ENCODE measurements at places on chromosomes 3 and 15.

DNA sequence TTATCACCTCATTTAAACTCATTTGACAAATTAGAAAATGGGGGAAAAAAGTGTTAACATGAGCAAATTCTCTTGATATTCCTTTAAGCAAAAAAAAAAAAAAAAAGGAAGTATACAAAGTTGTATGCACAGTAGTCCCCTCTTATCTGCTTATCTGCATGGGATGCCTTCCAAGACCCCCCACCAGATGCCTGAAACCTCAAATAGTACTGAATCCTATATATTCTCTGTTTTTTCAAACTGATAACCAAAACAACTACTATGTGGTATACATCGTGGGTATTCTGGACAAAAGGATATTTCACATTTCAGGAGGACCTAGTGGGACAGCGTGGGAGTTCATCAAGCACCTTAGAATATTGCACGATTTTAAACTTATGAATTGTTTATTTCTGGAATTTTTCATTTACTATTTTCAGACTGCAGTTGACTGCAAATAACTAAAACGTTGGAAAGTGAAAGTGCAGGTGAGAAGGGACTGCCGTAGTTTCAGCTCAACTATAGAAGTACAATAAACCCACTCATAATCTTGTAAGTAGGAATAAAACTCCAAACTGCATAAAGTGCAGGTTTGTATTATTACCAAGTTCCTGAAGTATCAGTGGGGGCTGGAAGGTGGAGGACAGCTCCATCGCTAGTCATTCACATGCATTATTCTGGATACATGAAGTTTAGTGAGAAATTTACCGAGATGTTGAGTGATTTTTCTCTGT is 43.6 kb upstream of the PLCL2 start:
- no peak for DNase-seq

- DNase-seq, result no peak
Observed at GRCh38 chr15:95075792-95076677, 844.7 kb downstream of the MCTP2 start.

DNA sequence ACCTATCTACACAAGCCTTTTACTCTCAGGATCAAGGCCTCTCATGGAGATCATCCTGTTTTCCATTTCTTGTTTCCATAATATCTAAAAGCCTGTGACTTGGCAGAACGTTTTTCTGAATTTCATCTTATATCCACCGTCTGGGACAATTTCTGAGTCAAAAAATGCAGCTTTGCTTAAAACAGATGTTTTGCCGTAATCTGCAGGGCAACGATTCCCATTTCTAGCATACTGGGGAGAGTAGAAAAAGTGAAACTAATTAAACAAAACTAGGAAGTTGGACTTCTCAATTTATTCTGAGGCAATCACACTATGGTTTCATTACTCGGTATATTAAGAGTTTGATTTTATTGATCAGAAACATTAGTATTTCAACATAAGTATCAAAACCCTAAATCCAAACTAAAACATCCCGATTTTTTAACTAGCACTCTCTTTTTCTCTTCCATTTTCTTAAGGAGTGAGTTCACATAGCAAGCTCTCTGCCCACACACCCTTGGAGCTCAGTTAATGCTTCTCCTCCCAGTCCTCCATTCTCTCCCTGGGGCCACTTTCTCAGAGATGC is 33.6 kb downstream of the SPATA12 start:
- DNase-seq, result no peak

DNA sequence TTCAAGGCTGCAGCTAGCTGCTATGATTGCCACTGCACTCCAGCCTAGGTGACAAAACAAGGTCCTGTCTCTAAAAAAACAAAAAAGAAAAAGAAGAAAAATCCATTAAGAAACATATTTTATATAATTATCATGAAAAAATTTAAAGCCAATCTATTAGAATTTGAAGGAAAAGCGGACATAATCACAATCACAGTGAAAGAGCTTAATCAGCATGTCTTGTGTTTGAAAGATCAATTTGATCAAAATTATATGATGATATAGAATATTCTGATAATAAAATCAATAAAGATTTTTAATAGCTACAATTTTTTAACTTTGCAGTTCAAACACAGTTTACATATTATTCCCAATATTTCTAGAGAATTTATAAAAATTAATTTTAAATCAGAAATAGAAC is 210.1 kb downstream of the MEX3B start:
- DNase-seq, result no peak

DNA sequence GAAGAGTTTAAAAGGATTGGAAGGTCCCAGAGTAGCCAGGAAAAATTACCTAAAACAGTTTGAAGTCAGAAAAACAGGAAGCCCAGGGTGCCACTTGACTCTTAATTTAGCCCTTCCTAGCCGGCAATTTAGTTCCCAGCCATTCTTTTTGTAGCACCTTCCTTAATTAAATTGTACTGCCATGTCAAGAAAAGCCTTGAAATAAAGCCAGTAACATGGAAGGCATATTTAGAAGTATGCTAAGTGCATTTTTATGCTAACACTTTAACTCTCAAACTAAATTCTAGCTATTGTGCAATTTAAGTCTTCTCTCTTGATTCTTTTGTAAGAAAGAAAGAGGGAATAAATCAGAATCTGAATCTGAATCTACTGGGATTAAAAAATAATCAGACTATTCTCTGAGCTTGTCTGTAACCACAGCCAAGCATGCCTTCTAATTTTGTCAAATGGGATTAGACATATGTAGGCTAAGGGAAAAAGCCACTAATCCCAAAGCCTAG is 43.2 kb downstream of the MAP3K13 start:
- no peak for DNase-seq

DNA sequence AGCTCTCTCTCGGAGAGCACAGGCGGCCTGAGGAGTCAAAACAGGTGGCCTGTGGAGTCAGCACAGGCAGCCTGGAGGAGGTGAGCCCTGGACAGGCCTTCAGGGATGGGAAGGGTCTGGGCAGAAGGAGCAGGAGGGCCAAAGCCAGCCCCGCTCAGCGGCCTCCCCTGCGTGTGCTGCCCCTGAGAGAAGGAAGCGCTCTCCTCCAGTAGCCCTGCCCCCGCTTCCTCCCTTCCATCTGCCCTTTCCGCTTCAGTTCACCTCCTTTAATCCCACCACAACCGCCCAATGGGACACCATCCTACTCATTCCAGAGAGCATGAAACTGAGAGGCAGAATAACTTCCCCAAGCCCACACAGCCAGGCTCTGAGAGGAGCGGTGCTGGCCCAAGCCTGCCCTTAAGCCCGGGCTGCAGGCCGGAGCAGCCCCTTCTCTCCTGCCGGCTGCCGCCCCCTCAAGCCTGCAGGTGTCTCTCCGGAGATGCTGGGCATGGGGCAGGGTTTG is 3.2 kb upstream of the NR2E3 start:
- DNase-seq, result peak; percentile 20

- no peak for DNase-seq
Observed at GRCh38 chr15:39406485-39406884, 174.4 kb upstream of the THBS1 start.

GRCh38 chr3:188469228-188469885 is 315.4 kb downstream of the LPP start:
- DNase-seq, result peak; percentile 91

Measured in choroid plexus epithelial cell (primary cell).